ENCODE measurements at places on chromosomes 4 and X.

GRCh38 chr4:136392576-136392975 lies 1139.7 kb downstream of the PCDH18 start:
- no peak for DNase-seq

- no peak for DNase-seq
These were observed 1911.4 kb downstream of the STIM2 start for GRCh38 chr4:28772066-28772465.

GRCh38 chrX:46258356-46258755 lies 286.9 kb downstream of the ZNF674 start:
- no peak for DNase-seq

GRCh38 chr4:31549256-31549655 lies 829.1 kb downstream of the PCDH7 start:
- DNase-seq: no peak

Measured in stimulated activated CD4-positive, alpha-beta T cell treated with anti-CD3 and anti-CD28 coated beads, Interleukin-1b, Interleukin-23, amount 100 ng/mL, for 1 hour (primary cell).